ENCODE measurements at places on chromosomes 6 and 20.

DNA sequence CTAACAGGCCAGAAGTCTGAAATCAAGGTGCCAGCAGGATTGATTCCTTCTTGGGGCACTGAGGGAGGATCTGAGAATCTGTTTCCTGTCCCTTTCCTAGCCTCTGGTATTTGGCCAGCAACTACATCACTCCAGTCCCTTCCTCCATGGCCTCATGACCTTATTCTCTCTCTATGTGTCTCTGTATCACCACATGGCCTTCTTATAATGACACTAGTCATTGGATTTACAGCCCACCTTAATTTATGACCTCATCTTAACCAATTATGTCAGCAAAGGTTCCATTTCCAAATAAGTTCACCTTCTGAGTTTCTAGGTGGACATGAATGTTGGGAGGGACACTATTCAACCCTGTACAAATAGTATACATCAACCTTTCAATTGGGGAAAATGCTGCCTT, 29.3 kb downstream of the SCML4 start:
- no peak for DNase-seq

GRCh38 chr6:89689732-89690131, 51.2 kb upstream of the LYRM2 start:
- no peak for DNase-seq

DNA sequence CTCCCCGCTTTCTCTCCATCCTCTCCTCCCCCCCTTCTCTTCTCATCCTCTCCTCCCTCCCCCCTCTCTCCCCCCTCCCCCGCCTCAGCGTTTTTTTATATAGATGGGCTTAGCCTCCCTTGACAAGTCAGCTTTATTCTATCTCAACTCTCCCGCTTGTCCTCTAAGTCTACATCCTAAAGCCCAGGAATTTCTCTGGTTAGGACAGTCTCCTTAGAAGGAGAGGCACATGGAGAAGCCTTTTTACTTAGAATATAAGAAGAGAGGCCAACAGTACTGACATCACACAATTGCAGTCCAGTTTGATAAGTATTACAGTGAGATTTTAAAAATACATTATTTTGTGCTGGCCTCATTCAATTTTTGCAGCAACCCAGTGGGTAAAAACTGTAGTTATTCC, 83.5 kb downstream of the LYRM2 start:
- no peak for DNase-seq

DNA sequence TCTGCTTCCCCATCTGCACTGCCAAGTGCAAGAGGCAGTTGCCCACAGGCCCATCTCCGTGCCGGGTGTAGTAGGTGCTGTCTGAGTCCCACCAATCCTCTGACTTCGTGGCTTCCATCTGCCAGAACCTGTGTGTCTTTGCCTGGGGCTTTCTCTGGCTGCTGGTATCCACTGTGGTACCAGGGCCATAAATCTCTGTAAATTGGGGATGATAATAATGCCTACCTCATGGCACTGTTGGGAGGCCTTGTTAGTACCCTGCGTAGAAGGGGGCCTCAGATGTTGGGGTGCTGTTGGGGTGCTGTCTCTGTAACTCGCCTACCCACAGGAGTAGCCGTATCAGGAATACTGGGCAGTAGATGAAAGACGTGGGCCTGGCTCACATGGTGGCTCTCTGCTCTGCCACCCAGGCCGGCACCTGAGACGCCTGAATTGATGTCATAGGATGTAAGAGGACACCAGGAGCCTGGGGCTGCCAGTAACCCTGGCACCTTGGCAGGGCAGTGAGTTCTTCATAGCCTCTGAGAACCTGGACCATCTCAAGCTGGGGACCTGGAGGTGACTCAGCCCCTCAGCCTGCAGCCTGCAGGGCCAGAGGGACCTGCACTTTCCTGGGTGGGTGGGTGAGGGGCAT, 94.1 kb upstream of the RNF24 start:
- DNase-seq, result no peak

DNA sequence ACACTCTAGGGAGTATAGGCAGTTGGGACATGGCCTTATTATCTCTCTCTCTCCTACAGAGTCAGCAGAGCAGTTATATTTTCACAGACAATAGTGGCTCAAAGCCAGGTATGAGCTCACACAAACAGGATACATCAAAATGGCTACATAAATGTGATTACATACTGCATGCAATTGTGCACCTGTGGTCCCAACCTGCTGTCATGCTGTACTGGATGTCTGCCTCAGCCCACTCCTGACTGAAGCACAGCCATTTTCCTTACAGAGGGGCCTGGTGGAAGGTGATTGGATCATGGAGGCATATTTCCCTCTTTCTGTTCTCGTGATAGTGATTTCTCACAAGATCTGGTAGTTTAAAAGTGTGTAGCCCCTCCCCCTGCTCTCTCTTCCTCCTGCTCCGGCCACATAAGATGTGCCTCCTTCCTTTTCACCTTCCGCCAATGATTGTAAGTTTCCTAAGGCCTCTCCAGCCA, 37.0 kb upstream of the SAMHD1 start:
- DNase-seq, result no peak

DNA sequence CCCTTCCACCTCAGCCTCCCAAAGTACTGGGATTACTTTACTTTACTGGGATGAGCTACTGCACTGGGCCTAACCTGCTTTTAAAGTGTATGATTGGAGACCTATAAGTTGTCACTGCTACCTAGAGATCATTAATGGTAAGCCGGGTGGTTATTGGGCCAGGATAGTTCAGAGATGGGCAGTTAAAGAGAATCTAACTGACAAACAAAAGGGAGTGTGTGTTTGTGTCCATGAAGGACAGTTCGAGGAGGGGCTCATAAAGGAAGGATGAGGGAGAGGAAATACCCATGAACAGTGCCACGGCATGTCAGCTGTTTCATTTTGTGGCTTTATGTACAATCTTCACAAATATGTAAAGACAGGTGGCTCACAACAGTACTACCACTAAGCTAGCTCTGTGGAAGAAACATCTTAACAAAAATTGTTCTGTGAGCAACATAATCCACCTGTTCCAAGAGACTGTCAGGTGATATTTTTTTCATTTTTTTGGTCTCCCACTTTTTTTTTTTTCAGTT, 69.7 kb upstream of the FAM8A1 start:
- no peak for DNase-seq

DNA sequence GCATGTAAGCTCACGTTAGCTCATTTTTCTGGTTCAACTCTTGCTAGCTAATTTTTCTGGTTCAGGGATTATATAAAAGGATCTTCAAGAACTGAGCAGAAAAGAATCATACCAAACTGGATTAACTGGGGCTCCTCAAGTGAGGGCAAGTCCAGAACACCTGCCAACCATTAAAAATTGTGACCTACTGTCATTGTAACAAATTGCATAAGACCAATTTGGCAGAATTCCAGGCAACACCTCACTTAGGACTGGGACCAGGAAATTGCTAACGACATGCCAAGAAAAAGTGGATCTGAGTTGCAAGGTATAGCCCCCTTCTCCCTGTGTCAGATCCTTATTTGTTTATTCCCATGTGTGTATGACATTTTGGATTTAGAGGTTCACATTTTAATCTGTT, 216.6 kb downstream of the HIVEP2 start:
- DNase-seq, result no peak

DNA sequence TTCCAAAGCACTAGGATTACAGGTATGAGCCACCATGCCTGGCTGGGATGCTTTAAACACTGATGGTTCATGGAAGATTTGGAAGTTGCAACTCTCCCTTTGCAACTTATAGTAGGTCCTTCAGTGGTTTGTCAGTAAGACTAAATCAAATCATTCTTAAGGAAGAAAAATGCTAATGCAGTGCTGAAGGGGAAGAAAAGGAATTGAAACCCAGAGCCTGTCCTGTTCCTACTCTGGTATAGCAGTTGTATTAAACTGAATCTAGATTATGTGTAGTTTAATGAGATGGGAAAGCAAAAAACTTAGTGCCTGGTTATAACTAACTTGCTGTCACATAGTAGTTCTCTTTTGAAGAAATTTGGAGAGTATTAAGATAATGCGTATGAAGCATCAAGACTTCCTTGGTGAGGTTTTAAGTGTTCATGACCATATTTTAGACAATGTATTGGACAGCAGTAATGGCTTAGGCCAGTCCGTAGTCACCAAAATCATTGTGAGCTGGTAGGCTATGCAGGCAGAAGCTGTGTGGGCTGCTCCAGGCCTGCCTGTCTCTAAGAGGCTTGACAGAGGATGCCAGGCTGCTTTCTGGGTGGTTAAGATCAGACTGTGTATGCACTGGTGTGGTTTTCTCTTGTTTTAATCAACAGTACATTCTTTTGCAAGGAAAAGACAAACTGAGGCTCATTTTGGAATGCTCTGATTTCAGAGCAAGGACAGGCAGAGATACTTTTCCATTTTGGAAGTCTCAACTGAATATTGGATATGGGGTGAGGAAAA, 14.0 kb downstream of the PAQR8 start:
- no peak for DNase-seq

GRCh38 chr6:13397359-13398068, 69.2 kb upstream of the TBC1D7 start:
- DNase-seq, result no peak

DNA sequence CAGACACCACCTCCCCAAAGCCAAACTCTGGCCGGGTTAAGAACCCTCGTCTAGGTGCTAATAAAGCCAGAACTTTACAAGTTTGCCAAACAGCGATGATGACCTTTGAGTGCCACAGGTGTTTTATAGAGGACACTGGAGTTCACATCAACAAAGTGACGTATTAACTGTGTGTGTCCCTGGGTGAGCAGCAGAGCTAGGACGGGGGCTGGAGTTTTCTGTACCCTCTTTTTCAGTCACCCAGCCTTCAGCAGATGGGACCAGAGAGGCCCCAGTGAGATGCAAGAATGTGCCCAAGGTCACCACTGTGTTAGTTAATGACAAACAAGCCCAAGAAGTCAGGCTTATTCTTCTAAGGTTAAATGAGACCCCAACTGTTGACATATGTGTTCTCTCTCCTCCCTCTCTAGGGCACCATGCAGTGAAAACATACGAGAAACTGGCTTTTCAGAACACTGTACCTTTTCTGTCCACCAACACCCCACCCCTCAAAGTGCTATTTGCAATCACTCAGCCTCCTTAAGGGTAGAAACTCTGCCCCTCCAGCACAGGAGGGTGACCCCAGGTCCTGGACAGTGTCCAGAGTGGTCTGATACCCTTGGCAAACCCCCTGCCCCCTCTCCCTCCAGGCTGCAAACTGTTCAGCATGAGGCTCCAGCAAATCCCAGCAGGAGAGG, 5.2 kb downstream of the SDC4 start:
- no peak for DNase-seq

GRCh38 chr6:7998103-7998725, 66.0 kb downstream of the BLOC1S5 start:
- no peak for DNase-seq

GRCh38 chr6:118260833-118261232, 287.3 kb upstream of the PLN start:
- no peak for DNase-seq

GRCh38 chr6:96823743-96824142, 13.5 kb downstream of the GPR63 start:
- DNase-seq, result no peak

DNA sequence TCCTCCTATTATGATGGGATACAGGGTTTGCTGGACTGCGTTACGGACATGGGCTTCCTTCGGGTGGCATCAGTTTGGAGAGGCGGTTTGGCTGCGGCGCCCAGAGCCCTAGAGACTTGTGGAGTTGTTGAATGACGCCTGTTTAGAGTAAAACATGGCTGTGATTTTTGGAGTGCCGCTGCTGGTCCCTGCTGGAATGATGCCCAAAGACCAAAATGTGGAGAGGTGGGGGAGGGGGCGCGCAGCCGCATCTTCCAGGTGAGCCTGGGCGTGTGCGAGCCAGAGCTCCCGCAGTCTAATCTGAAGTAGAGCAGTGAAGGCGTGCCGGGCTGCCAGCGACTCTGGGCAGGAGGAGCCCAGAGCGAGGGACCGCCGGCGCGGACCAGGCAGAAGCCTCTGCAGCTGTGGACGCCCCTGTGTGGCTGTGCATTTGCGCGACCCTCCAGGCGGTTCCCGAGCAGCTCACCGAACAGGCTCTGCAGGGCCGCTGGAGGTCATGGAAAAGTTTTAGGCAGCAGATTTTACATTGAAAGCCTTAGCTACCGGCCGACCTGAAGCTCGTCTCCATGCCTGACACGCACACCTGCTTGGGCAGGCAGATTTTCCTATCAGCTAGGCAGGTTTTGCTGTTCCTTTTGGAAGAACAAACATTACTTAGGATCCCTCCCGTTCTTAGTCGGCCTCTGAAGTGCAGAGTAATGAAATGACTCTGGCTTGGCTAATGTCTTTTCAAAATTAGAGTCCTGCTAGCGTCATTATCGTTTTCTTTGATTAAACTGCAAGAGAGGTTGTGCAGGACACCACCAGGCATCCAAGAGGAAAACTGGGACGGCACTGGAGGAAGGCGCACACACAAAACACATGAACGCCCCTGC, 298.2 kb downstream of the PHACTR1 start:
- no peak for DNase-seq

DNA sequence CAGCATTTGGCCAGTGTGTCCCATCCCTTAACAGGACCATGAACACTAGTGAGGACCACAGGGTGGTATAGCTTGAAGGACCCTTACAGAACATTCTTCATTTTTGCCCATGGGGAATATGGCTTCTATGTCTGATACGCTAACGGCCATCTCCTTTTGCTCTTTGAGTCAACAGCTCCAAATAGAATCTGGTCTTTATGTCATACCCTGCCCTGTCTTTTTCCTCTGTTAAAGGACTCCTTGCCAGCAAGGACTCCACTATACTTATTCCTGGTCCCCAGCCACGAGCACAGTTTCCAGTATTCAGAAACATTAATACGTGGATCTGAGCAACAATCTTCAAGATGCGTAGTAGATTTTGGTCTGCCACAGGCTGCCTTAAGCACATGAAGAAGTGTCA, 22.5 kb downstream of the SERPINB1 start:
- no peak for DNase-seq

DNA sequence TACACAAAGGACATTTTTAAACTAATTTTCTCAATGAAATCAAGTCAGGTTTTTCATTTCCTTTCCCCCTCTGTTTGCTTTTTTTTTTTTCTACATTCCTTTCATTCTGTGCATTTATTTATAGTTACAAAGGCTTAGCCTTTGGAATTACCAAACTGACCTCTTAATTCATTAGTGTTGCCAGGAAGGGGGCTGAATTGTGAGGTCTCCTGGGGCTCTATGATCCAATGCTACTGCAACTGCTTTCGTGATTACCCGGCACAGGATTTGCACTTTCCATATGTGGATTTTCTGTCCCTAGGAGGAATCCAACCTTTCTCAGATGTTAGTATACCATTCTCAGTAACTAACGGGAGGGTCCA, 35.3 kb downstream of the NEDD9 start:
- DNase-seq, result no peak

DNA sequence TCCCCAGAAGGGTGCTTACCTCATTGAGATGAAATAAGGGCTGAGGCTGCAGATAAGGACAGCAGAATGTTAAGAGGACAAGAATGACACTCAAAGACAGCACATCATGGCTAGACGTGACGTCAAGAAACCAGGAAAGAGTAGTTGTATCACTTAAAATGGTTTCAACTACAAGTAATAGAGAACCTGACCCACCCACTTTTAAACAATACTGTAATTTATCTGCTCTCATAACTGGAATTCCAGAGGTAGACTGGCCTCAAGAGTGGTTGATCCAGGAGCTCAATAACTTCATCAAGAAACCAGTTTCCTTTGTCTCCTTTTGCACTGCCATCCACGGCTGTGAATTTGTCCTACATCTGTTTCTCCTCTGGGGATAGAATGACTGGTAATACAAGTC, 187.1 kb downstream of the EYA4 start:
- DNase-seq, result no peak

- DNase-seq, result no peak
Observed at GRCh38 chr6:16251706-16252105, 13.3 kb downstream of the GMPR start.

GRCh38 chr6:105346052-105346451, 56.8 kb downstream of the PREP start:
- DNase-seq, result no peak

- no peak for DNase-seq
Observed at GRCh38 chr6:42774201-42774600, 7.7 kb upstream of the BICRAL start.
